ENCODE measurements at places on chromosomes 7 and 10.

DNA sequence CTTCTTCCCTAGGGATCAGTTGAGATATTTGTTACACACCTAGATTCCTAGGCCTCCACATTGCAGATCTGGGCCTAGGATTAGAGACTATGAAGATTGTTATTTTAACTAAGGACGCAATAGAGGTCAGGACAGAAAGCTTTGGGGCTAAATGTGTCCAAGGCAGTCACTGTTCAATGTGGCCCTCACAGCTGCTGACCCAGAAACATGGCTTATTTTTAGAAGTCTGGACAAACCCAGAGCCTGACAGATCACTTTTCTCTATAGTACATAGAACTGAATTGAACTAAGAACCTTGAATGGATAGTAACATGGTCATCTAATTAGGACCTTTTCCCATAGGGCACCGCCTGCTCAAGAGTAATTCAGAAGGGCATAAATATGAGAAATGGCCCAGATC, 146.6 kb upstream of the AUTS2 start:
- no peak for DNase-seq

DNA sequence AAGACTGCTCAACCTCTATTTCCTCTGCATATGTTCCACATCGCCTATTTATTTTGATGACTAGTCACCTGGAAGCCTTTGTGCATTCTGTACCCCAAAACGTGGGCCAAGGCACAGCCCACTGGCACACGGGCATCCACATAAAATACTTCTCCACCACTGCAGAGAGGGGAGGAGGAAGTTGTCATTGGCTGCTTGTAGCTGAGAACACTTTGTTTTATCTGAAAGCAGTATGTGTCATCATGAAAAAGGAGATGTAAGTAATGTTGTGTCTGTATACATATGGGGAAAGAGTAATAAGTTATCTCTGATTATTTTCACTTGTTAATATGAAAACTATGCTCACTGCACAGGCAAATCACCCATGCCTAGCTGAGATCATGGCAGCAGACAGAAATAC, 48.2 kb upstream of the AMPH start:
- DNase-seq, result no peak

DNA sequence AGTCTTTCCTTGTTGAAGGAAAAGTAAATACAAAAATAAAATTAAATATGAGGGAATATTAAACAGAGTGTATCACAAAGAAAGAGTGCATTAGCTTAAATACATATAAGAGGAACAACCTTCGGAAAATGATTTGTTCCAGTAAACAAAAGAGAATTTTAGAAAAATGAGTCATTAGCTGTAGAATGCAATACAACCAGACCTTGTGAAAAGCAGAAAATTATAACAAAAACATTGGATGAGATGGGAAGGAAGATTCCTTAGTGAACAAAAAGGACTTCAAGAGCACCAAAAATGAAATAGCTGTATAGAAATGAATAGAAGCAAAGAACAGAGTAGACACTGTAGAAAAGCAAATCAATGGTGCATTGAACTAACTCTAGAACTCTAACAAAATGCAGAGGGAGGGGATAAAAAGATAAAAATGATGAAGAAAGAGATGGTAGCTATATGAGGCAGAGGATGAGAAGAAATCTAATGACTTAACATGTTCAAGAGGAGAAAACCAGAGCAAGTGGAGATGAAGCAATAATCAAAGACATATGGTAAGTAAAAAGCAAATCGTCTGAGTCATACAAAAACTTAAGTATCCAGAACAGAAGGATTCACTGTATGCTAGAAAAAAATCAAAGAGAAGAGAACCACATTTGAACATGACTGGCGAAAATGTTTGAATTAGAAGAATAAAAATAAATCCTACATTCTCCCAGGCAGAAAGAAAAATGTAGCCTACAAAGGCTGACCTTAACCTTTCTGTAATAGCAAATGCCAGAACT, 190.5 kb downstream of the TMEM26 start:
- DNase-seq, result no peak

GRCh38 chr10:118042336-118042735, 4.4 kb downstream of the RAB11FIP2 start:
- DNase-seq, result no peak

- DNase-seq, result no peak
Measured at GRCh38 chr10:85642421-85643170, 724.0 kb downstream of the GRID1 start.

DNA sequence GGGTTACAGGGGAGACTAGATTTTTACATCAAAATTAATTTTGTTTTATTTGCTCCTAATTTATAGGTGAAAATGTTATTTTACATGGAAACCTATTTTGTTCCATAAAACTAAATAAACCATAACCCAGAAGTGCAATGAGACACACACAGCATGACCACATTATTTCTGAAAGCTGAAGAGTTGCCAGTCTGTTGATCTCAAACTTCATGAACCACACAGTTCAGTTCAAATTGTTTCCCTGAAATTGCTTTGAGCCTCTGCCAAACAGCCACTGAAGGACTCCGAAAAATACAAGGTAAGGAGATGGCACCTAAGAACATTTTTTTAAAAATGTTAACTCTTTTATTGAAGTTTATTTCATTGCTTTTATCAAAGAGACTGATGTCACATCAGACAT, 25.0 kb upstream of the ITGB8 start:
- no peak for DNase-seq

DNA sequence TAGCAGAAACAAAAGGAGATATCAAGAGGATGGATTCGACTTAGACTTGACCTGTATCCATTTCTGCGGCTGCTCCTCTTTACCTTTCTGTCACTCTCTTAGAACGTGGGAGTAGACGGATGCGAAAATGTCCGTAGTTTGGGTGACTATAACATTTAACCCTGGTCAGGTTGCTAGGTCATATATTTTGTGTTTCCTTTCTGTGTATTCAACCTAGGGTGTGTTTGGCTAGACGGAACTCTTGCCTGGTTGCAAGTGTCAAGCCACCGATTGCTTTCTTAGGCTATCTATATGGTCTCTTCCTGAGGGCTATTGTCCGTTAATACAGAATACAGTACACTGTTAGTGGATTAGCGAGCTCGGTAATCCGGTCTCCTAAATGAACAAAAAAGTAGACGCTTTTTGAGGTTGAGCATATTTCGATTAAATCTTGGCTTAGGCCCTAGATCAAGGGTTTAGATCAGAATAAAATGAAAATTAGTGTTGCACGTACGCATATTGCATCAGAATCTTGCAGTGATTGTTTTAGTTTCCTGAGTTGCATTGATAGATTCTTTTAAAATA, 1.2 kb downstream of the PTEN start:
- DNase-seq, result no peak

DNA sequence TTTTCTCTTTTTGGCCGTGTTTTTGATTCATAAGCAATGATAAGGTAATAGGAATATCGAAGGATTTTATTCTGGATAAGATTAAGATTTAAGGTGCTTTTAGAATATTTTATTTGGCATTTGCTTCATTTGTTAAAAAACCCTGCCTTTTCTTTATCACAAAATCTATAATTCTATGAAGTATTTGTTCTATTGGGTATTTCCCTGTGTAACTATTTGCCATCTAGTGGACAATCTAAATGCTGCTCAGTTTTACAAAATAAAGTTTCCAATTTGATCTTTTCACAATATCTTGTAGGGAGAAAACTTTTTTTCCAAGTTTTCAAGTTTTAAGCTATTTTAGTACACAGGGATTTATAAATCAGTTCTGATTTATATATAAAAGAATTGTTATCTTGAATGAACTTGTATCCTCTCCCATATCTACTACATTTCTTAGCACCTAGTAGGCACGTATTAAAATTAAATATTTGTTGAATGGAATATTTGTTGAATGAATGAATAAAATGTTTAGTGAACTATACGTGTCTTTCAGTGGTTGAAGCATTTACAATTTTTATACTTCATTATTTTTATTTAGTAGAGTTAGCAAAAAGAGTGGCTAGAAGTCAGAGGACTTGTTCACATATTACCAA, 26.5 kb downstream of the ANKRD7 start:
- no peak for DNase-seq

DNA sequence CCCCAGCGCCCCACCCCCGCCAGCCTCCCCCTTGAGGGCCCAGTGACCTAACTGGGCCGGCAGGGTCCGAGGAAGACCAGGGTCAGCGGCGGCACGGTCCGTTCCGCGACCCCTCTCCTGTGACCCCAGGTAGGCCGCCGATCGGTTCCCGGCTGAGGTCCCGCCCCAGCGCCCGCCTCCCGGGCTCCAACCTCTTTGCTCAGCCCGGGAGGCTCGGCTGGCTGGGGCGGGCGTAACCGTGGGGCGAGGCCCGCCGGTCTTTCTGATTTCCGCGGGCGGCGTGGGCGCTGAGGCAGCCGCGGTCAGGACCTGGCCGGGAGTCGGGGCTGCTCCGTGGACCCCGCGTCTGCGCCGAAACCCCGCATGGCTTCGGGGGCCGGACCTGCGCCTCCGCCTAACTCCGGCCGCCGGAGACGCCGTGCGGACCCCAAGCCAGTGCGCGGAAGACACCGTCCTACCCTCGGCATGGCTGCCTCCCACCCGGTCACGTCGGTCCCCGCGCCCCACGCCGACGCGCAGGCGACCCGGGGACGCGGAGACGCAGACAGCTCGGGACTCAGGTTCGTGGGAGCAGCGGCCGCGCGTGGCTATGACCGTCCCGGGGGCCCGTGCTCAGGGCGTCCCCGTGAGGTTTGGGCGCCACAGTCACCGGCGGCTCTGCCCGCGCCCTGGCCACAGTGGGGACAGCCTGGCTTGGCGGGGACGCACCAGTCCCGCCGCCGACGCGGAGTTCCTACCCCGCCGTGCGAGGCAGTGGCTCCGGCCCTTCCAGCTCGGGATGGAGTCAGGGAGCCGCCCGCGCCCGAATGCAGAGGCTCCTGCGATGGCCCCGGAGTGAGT, 1.0 kb upstream of the VENTX start:
- no peak for DNase-seq

DNA sequence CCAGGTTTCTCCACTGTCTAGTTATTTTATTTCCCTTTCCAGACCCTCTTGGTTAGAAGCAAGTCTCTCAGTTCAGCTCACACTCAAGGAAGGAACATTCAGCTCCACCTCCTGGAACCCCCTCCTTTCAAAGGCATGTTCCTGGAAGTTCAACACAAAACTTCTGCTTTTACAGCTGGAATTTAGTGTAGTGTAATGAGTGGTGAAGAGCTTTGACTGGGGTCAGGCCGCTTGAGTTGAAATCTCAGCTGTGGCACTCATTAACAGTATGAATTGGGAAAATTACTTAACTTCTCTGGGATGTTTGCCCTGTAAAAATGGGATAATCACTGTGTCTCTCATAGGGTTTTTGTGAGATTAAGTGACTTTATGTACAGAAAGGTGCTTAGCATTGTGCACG, 91.7 kb downstream of the TMEM178B start:
- DNase-seq, result no peak

- no peak for DNase-seq
Measured at GRCh38 chr10:28181478-28182096, 121.3 kb downstream of the MPP7 start.

DNA sequence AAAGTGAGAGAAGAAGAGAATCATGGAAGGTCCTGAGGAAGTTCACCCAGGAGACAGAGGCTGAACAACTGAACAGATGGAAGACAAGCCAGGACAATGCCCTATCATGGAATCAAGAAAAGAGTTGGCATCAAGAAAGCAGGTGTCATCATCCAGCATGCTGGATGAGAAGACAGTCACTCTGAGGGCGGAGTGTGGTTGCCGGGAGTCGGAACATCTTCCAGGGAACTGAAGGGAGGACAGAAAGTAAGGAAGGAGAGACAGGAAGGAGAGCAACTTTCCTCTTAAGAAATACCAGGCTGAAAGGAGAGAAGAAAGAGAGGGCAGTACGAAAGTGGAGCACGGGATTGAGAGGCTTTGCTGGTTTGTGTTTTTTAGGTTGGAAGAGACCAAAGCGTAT, 654.5 kb upstream of the CELF2 start:
- DNase-seq, result no peak

DNA sequence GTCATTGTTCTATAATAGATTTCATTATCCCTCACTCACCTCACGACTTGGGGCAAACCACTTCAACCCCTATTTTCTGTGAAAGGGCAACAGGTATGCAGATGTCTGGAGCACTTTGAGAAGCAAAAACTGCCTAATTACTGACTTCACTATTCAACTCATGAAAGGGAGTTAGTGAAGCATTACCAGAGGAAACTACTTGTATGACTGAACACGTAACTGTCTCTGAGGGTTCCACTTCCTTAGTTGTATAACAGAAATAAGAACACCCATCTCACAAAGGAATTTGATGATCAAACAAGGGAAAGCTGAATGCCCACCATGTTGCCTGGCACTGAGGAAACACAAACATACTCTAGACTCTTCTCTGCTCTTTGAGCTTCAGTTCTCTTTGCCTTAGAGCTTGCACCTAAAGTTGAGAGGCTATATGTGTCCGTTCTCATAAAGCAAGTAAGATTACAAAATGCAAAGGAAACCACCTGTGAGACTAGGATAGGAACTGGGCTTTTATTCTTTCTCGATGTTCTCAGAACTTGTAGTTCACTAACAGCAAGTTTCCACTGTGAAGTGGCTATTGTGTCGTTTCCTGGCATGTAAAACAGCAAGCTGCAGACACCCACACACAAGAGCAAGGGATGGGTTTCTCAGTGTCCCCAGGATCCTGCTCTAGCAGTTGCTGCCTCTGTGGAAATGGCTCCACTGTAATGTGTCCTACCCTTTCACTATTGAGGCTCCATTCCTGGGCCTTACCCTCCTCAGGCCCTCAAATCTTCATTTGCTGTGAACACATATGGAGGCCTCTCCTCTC, 2.6 kb downstream of the TMEM243 start:
- DNase-seq, result no peak

DNA sequence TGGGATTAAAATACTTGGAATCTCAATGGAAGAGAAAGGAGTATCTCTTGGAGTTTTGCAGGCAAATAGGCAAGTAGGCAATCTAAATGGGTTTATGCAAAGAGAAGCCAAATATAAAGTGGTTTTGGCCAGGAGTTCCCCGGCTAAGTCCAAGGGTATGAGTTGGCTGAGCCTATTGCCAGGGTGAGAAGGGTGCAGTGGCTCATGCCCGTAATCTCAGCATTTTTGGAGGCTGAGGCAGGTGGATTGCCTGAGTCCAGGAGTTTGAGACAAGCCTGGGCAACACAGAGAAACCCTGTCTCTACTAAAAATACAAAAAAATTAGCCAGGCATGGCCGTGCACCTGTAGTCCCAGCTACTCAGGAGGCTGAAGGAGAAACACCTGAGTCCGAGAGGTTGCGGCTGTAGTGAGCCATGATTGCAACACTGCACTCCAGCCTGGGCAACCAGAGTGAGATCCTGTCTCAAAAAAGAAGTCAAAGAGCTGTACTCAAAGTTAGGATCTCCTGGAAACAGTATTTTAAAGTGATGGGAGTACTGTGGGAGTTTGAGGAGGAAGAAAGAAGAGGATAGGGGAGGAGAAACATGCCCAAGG, 130.4 kb upstream of the RAB18 start:
- no peak for DNase-seq

- DNase-seq, result no peak
Measured at GRCh38 chr7:114554781-114555537, 140.3 kb downstream of the FOXP2 start.

DNA sequence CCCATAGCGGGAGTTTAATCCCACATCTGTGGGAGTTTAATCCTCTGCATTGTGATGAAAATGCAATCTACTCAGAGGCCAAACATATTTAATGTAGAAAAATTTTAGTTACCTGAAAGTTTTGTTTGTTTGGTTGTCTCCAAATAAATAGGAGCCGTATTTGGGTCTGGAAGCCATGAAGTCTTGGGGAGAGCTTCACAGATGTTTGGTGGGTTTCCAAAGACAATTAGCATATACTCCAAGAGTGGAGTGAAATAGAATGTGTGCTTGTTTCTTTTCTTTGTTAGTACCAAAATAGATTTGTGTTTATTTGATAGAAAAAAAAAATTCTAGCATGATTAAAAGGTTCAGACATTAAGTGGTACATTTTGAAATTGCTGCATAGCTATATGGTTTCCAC, 50.9 kb downstream of the ANK3 start:
- no peak for DNase-seq

GRCh38 chr7:134622303-134622995, 24.2 kb upstream of the BPGM start:
- DNase-seq, result no peak

Measured in activated effector memory CD4-positive, alpha-beta T cell treated with Interleukin-2 at 50 U/mL for 16 hours (primary cell).